ENCODE measurements at places on chromosomes 11 and 22.
A peak's percentile ranks its signal among the peaks of the same experiment; 100 is the strongest.

GRCh38 chr11:15629690-15630321 lies 515.1 kb downstream of the INSC start:
- no peak for DNase-seq

DNA sequence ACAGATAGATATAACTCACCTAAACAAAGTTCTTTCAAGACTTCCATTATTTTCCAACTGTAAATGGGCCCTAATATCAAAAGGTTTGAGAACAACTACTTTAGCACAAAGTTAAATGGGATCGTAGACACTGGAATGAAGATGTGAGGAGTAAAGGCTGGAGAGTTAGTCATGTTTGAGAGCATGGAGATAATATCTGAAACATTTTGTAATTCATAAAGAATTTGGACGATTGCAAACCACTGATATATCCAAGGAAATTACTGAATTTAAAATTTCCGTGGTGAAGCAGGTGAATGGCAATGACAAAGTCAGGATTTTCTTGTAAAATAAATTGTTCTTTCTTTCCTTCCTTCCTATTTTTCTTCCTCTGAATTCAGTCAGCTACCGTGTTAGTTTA lies 564.9 kb downstream of the CNTN5 start:
- no peak for DNase-seq

DNA sequence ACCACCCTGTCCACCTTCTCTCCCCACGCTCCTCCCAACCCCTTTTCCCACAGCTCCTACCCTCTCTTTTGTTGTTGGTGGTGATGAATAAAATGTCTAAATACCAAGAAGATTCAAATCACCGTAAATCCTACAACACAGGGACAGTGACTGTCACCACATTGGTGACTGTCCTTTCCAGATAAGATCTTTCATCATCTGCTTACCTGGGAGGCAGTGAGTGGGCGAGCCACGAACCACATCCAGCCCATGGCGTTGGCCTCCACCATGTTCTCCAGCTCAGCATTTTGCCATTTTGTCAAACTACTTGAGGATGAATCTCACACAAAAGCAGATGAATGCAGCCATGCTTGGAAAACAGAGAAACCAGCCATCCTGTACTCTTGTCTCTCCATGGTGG lies 6.7 kb upstream of the CYTH4 start:
- DNase-seq = no peak

DNA sequence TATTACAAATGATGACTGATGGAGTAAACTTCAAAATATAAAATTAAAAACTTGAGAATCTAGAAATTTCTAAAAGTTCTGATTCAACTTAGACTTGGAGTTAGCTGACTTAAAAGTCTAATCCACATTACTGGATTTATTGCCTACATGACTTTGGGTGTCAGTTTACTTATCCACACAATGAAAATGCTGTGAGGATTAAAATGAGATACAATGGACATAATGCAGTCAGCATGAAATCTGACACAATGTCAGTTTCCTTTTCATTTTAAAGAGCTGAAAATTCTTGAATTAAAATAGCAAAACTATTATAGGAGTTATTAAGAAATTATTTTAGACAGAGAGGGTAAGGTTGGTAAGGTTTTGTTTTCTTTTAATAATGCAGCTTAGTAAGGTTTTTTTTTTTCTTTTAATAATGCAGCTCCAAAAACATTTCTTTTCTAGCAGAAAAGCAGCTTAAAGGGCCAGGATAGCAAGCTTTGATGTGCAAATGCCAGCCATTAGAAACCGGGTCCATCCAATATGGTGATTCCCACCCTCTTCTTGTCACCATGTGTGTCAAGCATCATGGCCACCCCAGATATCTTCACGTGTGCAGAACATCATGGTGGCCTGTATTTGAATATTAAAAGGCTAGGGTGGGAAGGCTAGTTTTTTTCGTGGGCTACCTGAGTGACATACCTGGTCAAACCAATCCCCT lies 18.9 kb downstream of the APIP start:
- DNase-seq = no peak

- peak; percentile 35 for DNase-seq
Measured at GRCh38 chr22:44702479-44703198, 635 bp downstream of the PRR5 start.

DNA sequence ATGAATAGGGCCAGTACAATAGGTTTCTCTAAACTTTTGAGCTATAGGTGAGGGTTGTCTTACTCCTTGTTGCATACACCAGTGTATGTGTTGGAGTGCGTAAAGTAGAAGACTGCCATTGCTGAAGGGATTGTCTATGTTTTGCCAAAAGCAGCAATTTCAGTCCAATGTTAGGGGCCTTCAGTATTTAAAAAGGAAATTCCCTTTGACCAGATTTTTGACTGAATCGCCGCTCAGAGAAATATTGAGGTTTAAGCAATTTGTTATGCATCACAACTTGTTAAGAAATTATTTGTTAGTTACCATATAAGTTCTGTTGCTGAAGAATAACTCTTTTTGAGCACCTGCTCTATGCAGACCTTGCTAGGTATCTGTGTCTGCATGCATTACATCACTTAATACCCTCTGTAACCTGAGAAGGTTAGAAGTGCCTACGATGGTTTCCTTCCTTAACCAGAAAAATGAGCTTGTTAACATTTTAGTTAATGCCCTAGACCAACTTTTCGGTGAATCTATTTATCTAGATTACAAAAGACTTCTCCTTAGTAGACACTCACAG lies 33.9 kb downstream of the MMP20 start:
- no peak for DNase-seq

DNA sequence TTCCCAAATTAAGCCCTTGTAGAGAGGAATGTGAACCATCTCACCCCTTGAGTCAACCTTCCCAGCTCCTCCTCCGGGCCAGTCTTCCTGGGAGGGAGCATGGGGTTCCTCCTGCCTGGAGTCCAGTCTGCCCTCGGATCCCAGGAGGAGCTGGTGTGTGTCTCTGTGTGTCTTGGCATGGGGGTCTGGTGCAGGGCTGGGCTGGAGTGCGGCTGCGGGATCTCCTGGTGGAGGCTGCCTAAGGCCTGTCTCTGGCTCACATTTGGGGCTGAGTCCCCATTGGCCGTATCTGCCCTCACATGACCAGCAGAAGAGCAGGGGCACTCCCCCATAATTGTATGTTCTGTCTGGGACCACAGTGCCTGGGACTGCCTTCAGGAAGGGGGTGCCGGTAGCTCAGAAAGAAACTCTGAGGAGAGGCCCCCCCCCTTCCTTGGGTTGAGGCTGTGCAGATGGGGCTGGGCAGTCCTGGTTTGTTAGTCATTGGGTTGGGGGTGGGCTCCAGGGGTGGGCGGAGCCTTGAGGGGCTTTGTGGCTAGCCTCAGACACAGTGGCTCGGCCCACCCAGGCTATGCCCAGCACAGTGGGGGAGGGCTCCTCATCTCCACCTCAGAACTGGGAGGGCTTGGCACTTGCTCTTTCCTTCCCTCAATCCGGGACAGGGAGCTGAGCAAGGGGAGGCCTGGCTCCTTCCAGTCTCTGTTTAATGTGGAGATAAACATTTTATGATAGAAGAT lies 2.9 kb downstream of the C1QTNF5 start:
- no peak for DNase-seq

GRCh38 chr11:122804161-122804560 lies 34.1 kb upstream of the CRTAM start:
- no peak for DNase-seq

DNA sequence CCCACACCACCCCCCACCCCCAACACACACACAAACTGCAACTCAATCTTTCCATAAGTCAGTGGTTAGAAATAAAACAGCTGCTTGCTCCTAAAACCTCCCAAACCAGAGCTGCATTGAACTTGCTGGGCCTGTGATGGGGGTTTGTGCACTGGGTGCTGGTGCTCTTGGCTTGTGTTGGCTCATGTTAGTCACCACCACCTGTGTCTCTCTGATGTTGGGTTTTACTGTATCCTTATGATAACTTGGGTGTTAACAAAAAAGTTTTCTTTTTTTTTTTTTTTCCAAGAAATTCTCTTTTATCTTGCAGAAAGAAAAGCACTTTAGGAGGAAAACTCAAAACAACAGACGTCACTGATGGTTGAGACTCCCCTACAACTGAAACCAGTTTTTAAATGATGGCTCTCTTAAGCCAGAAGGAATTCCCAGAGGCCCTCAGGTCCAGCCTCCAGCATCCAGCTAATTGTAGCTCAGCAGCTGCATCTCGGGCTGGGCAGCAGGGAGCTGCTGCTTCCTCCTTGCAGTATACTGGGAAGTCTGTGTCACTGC lies 79.9 kb upstream of the DRD2 start:
- DNase-seq = no peak

DNA sequence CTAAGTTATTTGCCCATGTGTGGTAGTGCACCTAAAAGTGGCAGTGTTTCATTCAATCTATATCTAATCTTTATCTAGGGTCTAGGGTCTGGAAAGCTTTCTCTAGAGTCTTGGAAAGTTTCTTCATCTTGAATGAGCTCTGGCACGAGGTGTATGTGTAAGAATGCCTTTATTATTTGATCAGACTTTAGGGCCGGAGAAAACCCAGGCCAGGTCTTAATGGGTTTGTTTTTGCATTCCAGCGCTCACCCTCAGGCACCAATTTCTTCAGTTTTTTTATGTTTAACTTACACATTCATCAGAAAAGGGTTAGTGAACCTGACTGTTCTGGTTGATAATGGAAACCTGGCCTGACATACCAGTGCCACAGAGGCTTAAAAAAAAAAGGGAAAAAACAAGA lies 68.3 kb upstream of the SLN start:
- DNase-seq = no peak

- no peak for DNase-seq
Measured at GRCh38 chr22:43338766-43339345, 4.3 kb downstream of the SCUBE1 start.

DNA sequence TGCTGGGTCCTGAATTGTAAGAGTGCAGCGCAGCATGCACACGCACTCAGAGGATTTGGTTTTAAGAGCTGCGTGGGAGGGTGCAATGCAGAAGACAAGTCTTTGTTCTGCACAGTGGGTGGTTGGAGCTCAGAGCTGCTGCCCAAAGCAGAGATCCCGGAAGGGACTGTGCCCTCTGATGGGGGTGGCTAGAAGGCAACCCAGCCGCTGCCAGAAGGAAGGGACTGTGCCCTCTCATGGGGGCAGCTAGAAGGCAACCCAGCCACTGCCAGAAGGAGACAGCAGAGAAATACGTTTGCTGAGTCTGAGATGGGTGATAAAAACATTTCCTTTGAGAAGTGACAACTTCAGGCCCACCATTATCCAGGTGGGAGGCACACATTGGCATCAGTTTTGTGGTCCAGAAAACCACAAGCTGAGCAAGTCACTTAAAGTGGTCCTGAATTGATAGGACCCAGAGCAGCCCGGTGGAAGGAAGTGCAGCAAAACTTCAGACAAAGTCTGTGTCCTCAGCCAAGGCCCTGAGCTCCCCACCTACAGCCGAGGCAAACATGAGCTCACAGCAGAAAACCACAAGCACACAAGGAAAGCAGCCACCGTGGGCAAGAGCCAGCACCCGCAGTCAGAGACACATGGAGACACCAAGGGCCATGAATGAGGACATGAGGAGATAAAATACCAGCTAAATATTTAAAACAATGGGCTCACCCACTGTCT lies 4.3 kb downstream of the KRTAP5-6 start:
- no peak for DNase-seq

DNA sequence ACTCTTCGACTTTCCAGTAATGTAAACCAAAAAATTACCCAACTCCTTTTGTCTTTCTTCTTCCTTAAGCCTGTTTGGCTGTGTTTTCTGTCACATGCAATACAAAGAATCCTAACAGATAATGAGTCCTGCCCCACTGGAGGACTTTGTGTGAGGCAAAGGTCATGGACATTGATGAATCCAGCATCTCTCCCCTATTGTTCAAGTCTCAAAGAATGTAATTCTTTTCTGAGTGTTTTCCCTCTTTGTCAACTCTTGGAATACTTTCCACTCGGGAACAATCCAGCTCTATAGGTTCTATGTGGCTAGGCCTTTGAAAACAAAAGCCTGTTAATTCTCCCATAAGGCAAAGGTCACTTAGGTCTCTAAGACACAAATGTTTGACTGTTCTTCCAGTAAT lies 100.7 kb downstream of the FAR1 start:
- no peak for DNase-seq

DNA sequence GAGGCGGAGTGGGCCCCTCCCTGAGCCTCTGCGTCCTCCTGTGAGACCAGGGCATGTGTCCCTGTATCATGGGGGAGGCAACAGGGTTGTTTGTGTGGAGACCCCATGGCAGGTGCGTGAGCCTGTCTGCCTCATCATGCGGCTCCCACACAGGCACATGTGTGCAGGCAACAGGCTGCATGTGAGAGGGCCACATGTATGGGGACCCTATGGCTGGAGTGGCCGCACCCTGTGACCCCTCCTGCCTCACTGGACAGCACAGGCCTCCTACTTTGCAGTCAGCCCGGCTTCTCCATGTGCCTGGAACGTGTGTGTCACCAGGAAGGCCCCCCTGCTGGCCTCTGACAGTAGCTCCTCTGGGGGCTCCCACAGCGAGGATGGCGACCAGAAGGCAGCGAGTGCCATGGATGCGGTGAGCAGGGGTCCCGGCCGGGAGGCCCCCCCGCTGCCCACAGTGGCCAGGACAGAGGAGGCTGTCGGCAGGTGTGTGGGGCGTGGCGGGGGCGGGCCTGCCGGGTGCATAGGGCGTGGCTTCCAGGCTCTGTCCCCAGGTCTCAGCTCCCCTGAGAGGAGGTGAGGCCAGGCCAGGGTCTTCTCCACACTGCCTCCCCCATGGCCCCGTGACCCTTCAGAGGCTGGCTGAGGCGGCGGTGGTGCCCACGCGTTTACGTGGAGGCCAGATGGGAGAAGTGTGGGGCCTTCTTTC lies 34.1 kb downstream of the SBF1 start:
- DNase-seq = no peak

GRCh38 chr11:82398300-82398815 lies 335.3 kb downstream of the FAM181B start:
- no peak for DNase-seq

GRCh38 chr22:29994943-29995342 lies 85.3 kb upstream of the HORMAD2 start:
- DNase-seq = no peak

DNA sequence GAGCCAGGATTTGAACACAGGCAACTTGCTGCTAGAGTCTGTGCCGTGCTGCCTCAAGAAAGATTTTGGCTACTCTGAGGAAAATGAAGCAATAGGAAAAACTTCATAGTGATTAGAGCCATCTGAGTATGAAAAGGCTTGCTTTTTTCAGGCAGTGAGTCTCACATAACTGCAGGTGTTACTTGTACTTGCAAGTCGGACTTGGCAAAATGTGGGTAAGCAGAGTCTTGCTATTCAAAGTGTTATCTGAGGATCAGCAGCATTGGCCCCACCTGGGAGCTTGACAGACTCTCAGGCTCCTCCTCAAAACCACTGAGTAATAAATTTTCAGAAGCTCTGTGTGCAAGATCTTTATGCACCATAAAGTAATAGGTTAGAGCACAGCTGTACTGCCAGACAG lies 18.1 kb downstream of the RNF141 start:
- no peak for DNase-seq

Data from stimulated activated CD4-positive, alpha-beta T cell treated with anti-CD3 and anti-CD28 coated beads, Interleukin-4, amount 100 ng/mL, for 4 hours (primary cell).